DND-41 (cell line): ENCODE measurements at places on chromosomes 12 and 14.

- no peak for DNase-seq
Measured at GRCh38 chr12:91241756-91242155, 59.1 kb upstream of the DCN start.

- no peak for DNase-seq
Measured at GRCh38 chr12:6199531-6200255, 507 bp upstream of the CD9 start.

GRCh38 chr12:124440841-124441381 is 126.5 kb downstream of the NCOR2 start:
- DNase-seq, result no peak

DNA sequence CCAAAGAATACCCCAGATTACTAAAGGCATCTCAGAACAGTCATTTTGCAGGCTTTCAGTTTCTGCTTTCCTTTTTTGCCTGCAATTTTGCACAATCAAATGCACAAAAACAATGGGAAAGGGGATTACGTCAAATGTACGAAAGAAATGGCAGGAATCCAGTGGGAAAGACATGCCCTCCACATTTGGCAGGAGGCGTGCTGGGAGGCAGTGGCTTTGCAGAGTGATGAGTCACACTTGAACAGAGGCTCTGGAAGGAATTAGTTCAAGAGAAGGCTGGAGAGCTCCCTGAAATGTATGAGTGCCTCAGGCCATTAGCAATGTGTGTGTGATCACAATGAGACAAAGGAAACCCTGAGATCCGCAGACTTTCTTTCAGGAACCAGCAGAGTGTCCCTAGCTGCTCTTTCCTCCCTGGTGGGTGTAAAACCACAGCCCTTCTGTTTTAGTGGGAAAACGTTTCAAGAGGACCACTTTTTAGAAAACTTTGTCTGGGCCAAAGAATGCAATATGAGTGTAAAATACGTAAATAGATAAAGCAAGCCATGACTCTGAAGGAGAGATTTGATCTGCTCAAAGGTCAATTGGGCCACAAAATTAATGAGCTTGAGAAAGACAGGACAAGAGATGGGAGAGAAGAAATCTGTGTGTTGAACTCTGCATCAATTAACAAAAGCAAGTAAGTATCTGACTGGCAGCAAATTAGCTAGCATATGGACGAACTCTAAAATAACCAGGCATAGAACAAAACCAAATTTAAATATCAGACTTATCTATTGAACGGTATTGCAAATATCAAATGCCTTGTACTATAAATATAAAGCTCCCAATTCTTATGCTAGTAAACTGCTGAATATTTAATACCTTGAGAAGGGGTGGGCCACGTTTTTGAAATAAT is 155.4 kb upstream of the PDE3A start:
- no peak for DNase-seq

GRCh38 chr12:93783832-93784231 is 106.7 kb downstream of the CRADD start:
- DNase-seq, result peak; percentile 83

- DNase-seq, result no peak
Measured at GRCh38 chr12:127811988-127812387, 455.0 kb upstream of the TMEM132C start.

- DNase-seq, result peak; percentile 29
Measured at GRCh38 chr12:75561921-75562320, 50.5 kb upstream of the KRR1 start.

DNA sequence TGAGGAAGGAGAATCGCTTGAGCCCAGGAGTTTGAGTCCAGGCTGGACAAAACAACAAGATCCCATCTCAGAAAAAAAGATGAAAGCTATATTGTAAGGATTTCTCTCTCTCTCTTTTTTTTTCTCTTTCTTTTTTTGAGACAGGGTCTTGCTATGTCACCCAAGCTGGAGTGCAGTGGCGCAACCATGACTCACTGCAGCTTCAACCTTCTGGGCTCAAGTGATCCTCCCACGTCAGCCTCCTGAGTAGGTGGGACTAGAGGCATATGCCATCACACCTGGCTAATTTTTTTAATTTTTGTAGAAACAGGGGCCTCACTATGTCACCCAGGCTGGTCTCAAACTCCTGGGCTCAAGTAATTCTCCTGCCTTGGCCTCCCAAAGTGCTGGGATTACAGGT is 5.8 kb upstream of the MRPL42 start:
- no peak for DNase-seq

DNA sequence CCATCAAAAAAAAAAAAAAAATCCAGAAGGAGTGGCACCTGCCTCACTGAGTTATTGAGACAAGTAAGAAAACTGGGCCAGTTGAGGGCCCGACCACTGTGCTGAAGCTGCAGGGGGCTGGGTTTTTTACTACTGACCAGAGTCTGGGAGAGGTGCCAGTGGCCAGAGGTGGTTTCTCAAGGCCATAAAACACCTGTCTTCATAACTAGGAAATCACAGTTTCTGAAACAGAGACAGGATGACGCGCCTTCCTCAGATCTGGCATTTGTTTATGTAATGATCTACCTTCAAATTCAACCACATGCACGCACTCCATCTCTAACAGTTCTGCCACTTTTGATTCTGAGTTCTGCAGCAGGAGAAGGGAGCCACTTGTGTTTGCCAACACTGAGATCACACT is 12.7 kb downstream of the TSPAN11 start:
- no peak for DNase-seq

DNA sequence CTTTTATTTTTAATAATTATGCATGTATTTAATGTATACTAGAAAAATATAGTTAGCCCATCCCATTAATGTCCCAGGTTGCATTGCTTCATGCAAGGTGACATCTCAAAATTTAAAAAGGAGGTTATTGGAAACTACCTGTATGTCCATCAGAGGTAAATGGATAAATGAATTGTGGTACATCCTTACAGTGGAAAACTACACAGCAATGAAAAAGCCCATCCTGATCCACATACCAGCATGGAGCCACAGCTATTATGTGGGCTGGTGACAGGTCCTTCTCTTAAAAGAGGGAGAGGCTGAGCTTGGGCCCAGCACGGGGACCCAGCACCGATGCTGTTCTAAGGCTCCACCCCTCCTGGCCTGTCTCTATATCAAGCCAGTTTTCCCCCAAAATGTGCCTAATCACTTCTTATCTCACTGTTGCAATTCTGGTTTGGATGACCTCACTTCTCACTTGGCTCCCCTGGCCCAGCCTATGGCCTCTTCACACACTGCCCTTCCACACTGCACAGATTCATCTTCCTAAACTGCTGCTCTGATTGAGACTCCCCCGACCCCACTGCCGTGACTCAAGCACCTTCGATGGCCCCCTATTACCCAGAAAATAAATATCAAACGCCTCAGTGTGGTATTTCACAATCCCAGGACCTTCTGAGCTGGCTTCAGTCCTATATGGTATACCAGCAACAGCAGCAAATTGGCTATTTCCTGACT is 97.1 kb upstream of the NCOR2 start:
- DNase-seq, result no peak

DNA sequence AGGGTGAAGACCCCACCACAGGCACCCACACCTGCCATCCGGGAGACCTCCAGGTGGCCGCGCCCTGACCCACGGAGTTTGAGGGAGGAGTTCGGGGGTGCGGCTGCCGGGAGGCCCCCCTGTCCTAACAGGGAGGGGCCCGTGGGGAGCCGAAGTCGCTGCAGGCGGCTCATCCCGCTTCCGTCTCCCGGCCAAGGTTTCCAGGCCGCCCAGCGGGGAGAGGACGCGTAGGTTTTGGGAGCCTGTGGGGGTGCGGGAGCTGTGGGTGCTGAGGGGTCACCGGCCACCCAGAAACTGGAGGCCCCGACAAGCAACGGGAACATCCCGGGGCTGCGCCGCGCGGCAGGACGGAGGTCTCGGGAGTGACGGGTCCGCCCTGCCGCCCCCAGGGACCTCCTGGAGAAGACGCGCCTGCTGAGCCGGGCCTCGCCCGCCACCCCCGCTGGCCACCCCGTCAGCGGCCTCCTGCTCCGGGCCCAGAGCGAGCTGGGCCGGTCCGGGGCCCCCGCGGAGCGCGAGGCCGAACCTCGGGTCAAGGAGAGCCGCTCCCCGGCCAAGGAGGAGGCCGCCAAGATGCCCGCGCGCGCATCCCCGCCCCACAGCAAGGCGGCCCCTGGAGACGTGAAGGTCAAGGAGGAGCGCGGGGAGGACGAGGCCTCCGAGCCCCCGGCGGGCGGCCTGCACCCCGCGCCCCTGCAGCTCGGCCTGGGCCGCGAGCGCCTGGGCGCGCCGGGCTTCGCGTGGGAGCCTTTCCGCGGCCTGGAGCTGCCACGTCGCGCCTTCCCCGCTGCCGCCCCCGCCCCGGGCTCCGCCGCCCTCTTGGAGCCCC is 27.6 kb downstream of the LRCOL1 start:
- no peak for DNase-seq

- DNase-seq, result no peak
Measured at GRCh38 chr14:39967885-39968284, 535.7 kb upstream of the FBXO33 start.

DNA sequence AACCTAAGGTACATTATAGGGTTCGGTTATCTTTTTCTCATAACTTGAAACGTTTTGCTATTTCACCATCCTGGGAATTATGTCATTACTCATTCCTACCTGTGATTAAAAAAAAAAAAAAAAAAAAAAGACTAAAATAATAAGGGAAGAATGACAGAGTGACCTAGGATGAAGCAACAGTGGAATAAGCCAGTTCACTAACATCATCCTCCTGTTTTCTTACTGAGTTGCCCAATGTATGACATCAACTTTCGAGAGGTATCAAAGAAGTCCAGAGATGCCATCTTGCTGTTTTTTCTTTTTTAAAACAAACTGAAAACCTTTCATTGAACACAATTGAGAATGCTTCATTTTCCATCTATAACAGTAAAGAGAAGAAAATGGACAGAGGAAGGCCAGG is 42.8 kb downstream of the AMN start:
- no peak for DNase-seq

GRCh38 chr12:89507015-89507824 is 17.4 kb downstream of the GALNT4 start:
- DNase-seq, result no peak

DNA sequence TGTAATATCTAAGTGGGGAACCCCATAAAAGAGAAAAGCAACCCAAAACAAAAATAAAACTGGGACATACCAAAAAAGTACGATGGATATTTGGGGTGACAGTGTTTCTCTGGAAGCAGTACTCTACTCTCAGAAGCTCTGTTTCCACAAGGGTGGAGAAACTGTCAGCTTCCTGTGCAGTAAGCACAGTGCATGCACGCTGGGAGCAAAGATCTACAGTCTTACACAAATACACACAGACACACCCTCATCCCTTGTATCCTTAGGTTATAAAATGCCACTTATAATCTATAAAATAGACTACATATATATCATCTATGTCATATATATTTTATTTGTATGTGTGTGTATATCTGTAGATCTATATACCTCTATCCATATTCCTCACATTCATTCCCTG is 225.8 kb upstream of the SOX5 start:
- DNase-seq, result no peak

DNA sequence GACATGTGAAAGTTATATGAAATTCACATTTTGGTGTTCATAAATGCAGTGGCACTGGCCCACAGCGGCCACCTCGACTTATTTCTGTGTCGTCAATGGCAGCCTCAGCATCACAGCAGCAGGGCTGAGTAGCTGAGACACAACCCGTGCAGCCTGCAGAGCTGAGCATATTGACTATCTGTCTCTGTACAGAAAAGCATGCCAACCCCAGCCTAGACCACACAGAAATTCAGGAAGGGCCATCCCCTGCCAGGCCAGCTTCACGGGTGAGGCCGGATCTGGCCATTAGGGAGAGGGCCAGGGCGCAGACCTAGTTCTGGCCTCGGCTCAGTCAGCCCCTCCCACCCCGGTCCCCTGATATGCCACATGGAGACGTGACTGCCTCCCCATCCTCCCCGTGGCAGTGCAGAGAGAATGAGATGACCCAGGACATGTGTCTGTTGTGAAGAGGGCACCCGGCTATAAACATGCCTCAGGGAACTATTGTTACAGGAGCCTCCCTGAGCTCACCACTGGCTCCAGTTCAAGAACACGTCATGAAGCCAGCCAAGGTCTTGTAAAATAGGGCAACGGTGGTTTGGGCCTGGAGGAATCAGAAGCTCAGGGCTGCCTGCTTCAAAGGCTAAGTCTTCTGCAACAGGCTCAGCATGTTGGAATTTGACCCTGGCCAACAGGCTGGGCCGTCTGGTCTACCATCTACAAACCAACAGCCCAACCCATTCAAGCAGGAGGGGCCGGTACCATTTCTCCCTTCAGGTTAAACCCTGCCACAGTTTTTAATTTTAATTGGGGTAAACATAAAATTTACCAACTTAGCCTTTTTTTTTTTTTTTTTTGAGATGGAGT is 25.5 kb downstream of the SCARB1 start:
- DNase-seq, result no peak

DNA sequence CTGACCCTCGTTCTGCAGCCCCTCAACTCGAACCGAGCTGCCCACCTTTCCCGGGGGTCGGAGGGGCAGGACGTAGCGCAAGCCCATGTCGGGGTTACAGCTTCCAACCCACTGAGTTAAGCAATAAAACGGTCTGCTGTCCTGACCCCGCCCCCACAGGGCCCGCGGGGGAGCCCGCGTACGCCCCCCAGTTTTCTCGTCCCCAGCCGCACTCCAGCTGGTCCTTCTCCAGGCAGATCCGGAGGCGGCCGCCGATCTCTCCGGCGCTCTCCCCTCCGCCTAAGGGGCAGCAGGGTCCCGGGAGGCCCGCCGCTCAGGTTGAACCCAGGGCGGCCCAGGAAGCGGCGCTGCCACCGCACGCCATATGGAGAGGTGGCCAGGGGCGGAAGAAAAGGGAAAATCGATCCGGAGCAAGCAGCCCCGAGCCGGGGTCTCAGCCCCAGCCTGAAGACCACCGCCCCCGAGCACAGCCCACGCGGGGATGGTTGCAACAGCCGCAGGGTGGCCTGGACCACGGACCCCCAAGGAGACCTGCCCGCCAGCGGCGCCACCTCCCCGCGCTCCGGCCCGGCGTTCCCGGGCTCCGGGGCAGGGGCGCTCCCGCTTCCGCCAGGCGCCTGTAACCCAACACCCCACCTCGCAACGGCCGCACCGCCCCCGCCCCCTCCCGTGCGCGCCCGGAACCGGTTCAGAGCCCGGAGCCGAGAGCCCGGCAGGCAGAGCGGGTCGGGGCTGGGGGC is 760 bp downstream of the ACTN1 start:
- peak; percentile 70 for DNase-seq
